ENCODE measurements at places on chromosomes 12 and 14. TPM values are rescaled to one million over a fixed set of nuclear protein-coding genes. Genes with fewer than 3 reads are reported as not detected.

The OR6C2 gene
- not detected for polyA plus RNA-seq

The AKAP6 gene
- 1.5 TPM for polyA plus RNA-seq

The ADAMTS20 gene
- polyA plus RNA-seq, result not detected

The EXOC3L4 gene
- polyA plus RNA-seq, result not detected

The NAA30 gene
- 6.9 TPM for polyA plus RNA-seq

The PMCH gene
- not detected for polyA plus RNA-seq

The TMEM52B gene
- not detected for polyA plus RNA-seq

The CCDC85C gene
- 1.3 TPM for polyA plus RNA-seq

The PPP2R3C gene
- 45.6 TPM for polyA plus RNA-seq

The SCNN1A gene
- 0.65 TPM for polyA plus RNA-seq

The TDRD9 gene
- 0.57 TPM for polyA plus RNA-seq

The RASSF8 gene
- polyA plus RNA-seq, result not detected

The CBLN3 gene
- 0.23 TPM for polyA plus RNA-seq

The SLC6A15 gene
- polyA plus RNA-seq, result not detected

The ANKRD33 gene
- polyA plus RNA-seq, result not detected

The CAND1 gene
- 66.3 TPM for polyA plus RNA-seq

The IL22 gene
- polyA plus RNA-seq, result not detected

The MUCL1 gene
- polyA plus RNA-seq, result not detected

The FZD10 gene
- not detected for polyA plus RNA-seq

The B4GALNT3 gene
- 0.14 TPM for polyA plus RNA-seq

The KIF26A gene
- polyA plus RNA-seq, result not detected

All from naive thymus-derived CD8-positive, alpha-beta T cell (primary cell).